NT2/D1 (cell line): ENCODE measurements at places on chromosomes 16 and 17.

GRCh38 chr17:76504117-76504516, 2.9 kb upstream of the RHBDF2 start:
- no peak for DNase-seq

DNA sequence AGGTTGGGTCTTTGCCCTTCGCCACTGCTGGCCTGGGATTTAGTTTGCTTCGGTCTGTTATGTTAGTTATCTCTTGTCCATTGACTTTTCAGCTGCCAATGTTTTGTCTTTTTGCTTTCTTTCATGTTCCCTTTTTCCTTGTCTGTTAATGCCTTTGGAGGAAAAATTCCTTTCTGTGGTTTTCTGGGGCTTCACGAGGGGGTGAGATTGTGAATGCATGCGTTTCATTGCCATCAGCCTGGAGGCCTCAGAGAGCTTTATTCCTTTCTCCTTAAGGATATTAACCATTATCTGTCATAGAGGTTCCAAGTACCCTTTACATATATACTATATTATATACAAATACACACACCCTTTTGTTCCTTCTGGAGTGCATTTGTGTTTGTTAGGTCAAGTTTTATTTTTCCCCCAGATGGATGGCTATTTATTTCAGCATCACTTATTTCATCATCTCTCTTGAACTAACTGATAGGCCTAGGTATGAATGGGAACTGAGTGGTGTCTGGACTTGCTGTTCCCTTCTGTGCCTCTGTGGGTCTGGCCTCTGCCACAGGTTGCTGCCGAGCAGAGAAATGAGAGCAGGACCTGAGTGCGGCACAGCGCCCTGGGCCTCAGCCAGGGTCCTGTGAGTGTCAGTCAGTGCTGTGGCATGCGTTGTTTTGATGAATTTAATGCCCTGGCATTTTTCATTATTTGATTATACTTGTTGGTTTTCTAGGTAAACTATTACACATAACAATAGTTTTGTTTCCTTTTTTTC, 193.4 kb downstream of the LGALS9B start:
- DNase-seq = no peak

DNA sequence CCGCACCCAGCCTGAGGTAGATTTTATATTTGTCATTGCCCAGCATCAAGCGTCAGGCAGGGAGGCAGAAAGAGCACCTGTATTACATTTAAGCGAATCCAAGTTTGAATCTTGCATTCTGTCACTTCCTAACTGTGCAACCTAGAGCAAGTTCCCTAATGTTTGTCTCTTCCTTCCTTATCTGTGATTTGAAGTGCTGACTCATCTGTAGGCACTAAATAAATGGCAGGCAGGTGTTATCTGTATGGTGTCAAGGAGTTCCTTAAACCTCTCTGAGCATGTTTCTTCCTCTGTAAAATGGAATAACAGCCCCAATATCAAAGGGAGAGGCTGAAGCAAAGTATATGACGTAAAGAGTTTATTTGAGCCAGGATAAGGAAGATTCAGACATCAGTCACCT, 24.3 kb downstream of the GP2 start:
- DNase-seq = no peak

DNA sequence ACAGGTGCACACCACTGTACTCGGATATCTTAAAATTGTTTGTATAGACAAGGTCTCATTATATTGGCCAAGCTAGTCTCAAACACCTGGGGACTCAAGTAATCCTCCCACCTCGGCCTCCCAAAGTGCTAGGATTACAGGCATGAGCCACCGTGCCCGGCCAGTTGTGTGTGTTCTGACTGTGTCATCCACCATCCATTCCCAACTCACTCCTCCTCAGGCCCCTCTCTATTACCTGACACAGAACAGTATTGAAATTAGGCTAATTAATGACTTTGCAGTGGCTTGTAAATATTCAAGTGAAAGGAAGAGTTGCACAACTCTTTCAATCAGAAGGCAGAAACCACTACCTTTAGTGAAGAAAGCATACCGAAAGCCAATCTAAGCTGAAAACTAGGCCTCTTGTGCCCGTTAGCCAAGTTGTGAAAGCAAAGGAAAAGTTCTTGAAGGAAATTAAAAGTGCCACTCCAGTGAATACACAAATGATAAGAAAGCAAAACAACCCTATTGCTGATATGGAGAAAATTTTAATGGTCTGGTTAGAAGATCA, 28.7 kb downstream of the GOSR1 start:
- no peak for DNase-seq

DNA sequence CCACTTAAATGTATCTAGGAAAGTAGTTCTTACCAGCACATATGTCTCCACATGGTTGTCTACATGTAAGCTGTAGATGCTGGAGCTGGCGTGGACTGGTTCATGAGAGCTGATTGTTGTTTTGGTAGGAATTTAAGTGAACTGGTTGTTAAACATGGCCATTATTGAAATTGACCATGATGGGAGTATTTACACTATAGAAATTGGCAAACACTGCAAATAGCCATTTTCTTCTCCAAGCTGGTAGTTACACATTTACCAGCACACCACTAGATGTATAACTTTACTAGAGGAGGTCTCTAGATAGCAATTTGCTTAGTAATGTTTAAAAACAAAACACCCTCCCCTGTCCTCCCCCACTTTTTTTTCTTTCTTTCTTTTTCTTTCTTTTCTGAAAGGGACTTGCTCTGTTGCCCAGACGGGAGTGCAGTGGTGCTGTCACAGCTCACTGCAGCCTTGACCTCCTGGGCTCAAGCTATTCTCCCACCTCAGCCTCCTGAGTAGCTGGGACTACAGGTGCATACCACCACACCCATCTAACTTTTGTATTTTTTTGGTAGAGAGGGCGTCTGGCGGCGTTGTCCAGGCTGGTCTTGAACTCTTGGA, 24.2 kb downstream of the IGSF6 start:
- DNase-seq = no peak

- DNase-seq = no peak
These were observed 23.0 kb downstream of the KCNJ16 start for GRCh38 chr17:70098030-70098429.

DNA sequence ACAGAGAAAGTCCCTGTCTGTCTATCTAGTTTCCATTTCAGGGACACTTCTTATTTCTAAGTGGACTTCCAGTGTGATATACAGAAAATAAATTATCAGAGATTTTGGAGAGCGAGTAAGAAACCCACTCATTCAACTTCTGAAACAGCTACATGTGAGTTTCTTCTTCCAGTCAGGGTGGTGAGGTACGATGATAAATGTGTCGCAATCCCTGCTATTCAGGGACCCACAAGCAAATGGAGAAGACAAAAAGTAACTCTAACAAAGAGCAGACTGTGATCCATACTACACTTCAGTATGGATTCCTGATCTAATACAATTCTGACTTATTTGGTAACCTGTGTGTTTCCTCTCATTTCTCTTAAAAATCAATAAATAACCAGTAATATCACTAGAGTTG, 16.8 kb downstream of the CNTNAP4 start:
- DNase-seq = no peak

DNA sequence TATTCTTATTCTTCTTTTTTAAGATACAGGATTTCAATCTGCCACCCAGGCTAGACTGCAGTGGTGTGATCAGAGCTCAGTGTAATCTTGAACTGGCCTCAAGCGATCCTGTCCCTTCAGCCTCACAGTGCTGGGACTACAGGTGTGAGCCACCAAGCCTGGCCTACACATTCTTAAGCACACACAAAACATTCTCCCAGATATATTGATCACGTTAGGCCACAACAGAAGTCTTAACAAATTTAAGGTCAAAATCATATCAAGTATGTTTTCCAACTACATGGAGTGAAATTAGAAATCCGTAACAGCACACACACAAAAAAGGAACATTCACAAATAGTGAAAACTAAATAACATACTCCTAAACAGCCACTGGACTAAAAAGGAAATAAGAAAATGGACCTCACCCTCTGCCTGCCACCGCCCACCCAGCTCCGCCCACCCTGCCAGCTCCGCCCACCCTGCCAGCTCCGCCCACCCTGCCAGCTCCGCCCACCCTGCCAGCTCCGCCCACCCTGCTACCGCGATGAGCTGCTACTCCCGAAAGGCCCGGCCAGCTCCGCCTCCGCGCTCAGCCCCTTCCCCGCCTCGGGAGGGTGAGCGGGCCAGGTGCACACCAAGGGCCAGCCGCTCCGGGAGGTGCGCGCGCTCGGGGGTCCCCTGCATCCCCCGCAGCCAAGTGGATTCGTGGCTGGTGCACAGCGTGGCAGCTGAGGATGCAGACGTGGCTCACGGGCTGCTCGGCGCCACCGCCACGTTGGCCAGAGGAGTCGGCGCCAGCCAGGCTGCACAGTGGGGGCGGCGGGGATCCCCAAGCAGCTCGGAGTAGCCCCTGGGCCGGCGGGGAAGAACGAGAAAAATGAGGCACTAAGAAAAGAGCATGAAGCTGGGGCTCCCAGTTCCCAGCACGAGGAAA, 41.2 kb downstream of the C16orf87 start:
- DNase-seq = no peak

DNA sequence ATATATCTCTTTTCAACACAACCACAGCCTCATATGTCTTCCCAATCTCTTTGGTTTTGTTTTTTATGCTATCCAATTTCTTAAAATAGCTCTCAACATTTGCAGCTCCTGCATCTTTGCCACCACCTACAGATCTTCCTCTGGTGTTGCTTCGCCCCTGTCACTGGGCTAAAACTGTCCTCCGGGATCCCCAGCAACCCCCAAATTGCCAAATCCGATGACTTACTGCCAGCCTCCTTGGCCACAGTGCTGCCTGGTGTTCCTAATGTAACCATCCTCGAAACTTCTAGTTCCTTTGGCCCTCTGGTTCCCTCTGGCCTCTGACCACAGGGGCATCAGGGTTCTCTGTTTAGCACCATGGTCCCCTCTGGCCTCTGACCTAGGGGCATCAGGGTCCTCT, 70.8 kb downstream of the ELAC2 start:
- no peak for DNase-seq

- DNase-seq = no peak
These were observed 15.0 kb downstream of the HASPIN start for GRCh38 chr17:3738562-3739295.

GRCh38 chr17:65685110-65685509, 123.7 kb upstream of the AXIN2 start:
- DNase-seq = no peak

- DNase-seq = no peak
These were observed 90.2 kb downstream of the VPS53 start for GRCh38 chr17:624341-624860.

- peak; percentile 70 for DNase-seq
These were observed 3.2 kb upstream of the METRN start for GRCh38 chr16:711548-712320.

DNA sequence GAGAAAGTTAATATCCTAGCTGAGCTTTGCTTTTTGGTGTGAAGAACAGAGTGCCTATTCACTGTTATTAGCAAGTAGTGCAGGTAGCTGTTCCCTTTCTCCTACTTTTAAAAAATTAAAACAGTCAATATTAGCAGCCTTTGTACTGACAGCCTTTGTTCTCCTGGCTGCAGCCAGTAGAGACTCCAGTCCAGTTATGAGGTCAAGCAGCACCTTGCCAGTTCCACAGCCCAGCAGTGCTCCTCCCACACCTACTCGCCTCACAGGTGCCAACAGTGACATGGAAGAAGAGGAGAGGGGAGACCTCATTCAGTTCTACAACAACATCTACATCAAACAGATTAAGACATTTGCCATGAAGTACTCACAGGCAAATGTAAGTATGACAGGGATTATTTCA, 22.6 kb downstream of the AKTIP start:
- no peak for DNase-seq

- DNase-seq = no peak
These were observed 21.9 kb downstream of the KIF2B start for GRCh38 chr17:53844491-53845107.

DNA sequence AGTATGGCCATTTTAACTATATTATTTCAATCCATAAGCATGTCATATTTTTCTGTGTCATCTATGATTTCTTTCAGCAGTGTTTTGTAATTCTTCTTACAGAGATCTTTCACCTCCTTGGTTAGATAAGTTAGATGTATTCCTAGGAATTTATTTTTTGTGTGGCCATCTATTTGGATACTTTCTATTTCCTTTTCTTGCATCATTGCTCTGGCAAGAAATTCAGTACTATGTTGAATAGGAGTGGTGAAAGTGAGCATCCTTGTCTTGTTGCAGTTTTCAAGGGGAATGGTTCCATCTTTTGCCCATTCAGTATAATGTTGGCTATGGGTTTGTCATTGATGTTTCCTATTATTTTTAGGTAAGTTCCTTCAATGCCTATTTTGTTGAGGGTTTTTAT, 15.1 kb upstream of the ABCA9 start:
- DNase-seq = no peak

- DNase-seq = no peak
These were observed 57.5 kb downstream of the CYTH1 start for GRCh38 chr17:78724544-78724943.

- DNase-seq = no peak
These were observed 11.5 kb downstream of the FLII start for GRCh38 chr17:18246880-18247612.
